ENCODE measurements at places on chromosomes 12 and 14.
A peak's percentile ranks its signal among the peaks of the same experiment; 100 is the strongest.

DNA sequence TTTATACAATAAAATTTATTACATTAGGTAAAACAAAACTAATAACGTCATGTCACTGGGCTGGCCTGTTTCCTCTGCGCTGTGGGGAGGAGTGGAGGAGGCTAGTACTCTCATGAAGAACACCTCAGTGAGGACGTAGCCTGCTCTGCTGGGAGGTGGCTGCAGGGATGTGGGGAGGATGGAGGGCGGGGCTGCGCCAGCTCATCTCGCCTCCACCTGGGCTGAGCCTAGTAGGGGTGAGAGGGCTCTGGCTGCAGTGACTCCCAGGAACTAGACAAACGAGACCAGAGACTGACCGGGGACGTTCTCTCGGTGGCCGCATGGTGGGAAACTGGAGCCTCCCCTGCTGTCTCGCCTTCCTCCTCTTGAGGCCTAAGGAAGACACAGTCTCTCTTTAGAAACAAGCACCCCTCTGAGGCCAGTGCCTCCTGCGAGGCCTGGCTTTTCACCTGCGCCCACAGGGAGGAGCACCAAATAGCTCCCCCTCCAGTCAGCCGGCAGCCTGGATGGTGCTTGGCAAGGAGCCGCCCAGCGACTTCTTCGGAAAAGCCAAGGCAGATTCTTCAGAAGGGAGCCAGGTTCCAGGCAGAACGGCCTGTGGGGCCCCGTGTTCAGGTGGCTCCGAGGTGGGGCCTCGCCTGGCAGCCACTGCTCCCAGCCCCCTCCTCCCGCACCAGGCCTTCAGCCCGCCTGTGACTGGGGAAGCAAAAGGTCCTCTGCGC, 62.4 kb downstream of the PLEKHG3 start:
- H3K4me3 ChIP-seq, result no peak overlapping the region
- DNase-seq, result no peak
- no peaks in the 10 kb centered on the region for H3K36me3 ChIP-seq
- no peak overlapping the region for H3K27ac ChIP-seq
- peaks cover 28% of the 10 kb centered on the region for H3K27me3 ChIP-seq
- H3K4me1 ChIP-seq, result peaks cover 27% of the 10 kb centered on the region

DNA sequence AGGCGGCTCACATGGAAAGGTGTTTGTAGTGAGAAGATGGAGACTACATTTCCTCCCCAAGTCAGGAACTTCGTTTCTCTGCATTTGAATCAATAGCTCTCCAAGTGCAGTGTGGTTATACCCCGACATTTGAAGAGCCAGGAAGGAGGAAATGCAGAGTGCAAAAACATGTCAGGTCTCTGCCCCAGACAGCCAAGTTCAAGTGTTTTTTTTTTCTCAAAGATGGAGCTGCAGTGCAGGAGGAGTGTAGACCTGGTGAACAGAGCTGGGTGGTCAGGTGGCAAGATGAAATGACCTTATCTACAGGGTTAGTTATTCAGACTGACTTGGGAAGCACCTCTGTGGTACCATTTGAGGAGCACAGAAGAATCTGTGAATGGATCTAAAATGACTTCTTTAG, 21.3 kb downstream of the MLXIP start:
- H3K4me1 ChIP-seq, result peaks cover 61% of the 10 kb centered on the region
- peaks cover 9% of the 10 kb centered on the region for H3K36me3 ChIP-seq
- no peak for DNase-seq
- no peaks in the 10 kb centered on the region for H3K27me3 ChIP-seq
- H3K27ac ChIP-seq, result peak overlapping the region; percentile 34

DNA sequence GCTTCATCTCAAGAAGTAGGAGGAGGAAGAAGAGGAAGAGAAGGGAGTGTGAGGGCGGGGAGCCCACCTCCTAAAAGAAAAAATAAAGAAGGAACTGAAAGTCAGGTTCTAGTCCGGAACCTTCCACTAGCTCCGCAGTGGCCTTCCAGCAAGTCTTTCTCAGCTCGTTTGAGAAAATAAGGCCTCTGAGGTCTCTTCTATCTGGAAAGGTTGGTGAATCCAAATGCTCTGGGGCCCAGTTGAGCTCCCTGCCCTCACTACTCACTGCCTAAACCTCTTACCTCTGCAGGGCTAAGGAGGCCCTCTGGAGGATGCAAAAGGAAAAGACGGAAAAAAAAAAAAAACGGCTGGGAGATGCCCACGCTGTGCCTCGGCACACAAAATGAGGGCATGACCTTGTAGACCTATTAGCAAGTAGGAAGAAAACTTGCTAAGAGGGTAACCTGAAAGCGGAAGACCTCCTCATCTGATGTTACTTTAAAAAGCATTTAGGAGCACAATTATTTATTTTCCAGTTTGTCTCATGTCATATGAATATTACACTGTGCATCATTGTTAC, 35.9 kb downstream of the FBLN5 start:
- peaks cover 3% of the 10 kb centered on the region for H3K36me3 ChIP-seq
- H3K27ac ChIP-seq, result peak overlapping the region; percentile 84
- H3K4me1 ChIP-seq, result peaks cover 14% of the 10 kb centered on the region
- H3K4me3 ChIP-seq, result peak overlapping the region; percentile 55

- H3K27me3 ChIP-seq, result peaks cover 20% of the 10 kb centered on the region
- H3K4me1 ChIP-seq, result no peaks in the 10 kb centered on the region
- H3K27ac ChIP-seq, result no peak overlapping the region
- DNase-seq, result no peak
- no peak overlapping the region for H3K4me3 ChIP-seq
- H3K36me3 ChIP-seq, result no peaks in the 10 kb centered on the region
These were observed 16.3 kb downstream of the SPX start for GRCh38 chr12:21542403-21542802.

GRCh38 chr12:130391186-130391585, 53.5 kb downstream of the PIWIL1 start:
- no peaks in the 10 kb centered on the region for H3K4me1 ChIP-seq
- no peaks in the 10 kb centered on the region for H3K27me3 ChIP-seq
- no peak overlapping the region for H3K4me3 ChIP-seq
- DNase-seq, result no peak
- H3K36me3 ChIP-seq, result no peaks in the 10 kb centered on the region

GRCh38 chr12:64824500-64825142, at the start of gene TBC1D30:
TBC1D30 (plus strand) TSS chr12:64824647; CDS start chr12:64824880, 233 bp downstream.
- no peak for DNase-seq
- H3K4me1 ChIP-seq, result peaks cover 23% of the 10 kb centered on the region
- peak within 1 kb of the TSS; percentile 27 for H3K27ac ChIP-seq

- DNase-seq, result no peak
- no peak overlapping the region for H3K4me3 ChIP-seq
- peaks cover 5% of the 10 kb centered on the region for H3K4me1 ChIP-seq
- H3K36me3 ChIP-seq, result no peaks in the 10 kb centered on the region
- no peak overlapping the region for H3K27ac ChIP-seq
These were observed 603.2 kb downstream of the C12orf50 start for GRCh38 chr12:87425942-87426554.

DNA sequence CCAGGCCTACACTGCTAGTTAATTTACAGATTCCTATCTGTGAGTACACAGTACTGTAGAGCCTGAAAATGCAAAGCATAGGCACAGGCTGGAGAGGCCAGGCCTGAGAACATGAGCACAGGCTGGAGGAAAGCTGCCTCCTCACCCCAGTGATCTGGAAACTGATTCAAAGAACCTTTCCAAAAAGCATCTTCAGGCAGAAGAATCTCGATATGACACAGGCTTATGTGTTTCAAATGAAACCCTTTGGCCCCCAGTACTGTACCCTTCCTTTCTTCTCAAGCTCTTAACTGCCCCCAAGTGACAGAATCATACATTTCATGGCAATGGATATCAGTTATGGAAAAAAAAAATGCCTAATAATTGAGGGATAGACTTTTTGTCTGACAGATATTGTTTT, 122.0 kb downstream of the KCNC2 start:
- H3K27me3 ChIP-seq, result no peaks in the 10 kb centered on the region
- H3K4me1 ChIP-seq, result no peaks in the 10 kb centered on the region
- no peak overlapping the region for H3K27ac ChIP-seq
- H3K36me3 ChIP-seq, result no peaks in the 10 kb centered on the region
- no peak overlapping the region for H3K4me3 ChIP-seq

GRCh38 chr14:90573385-90574105, 176.7 kb downstream of the CALM1 start:
- no peak for DNase-seq
- no peak overlapping the region for H3K4me3 ChIP-seq
- no peaks in the 10 kb centered on the region for H3K4me1 ChIP-seq
- H3K27ac ChIP-seq, result no peak overlapping the region

GRCh38 chr12:87991483-87991882, 37.7 kb downstream of the C12orf50 start:
- no peak overlapping the region for H3K4me3 ChIP-seq
- peaks cover 9% of the 10 kb centered on the region for H3K27me3 ChIP-seq
- no peak for DNase-seq
- no peaks in the 10 kb centered on the region for H3K36me3 ChIP-seq
- no peaks in the 10 kb centered on the region for H3K4me1 ChIP-seq

GRCh38 chr14:94109915-94110250, 653 bp upstream of the IFI27 start:
- no peak for DNase-seq
- H3K27ac ChIP-seq, result no peak overlapping the region
- peaks cover 2% of the 10 kb centered on the region for H3K36me3 ChIP-seq
- H3K4me3 ChIP-seq, result no peak overlapping the region

DNA sequence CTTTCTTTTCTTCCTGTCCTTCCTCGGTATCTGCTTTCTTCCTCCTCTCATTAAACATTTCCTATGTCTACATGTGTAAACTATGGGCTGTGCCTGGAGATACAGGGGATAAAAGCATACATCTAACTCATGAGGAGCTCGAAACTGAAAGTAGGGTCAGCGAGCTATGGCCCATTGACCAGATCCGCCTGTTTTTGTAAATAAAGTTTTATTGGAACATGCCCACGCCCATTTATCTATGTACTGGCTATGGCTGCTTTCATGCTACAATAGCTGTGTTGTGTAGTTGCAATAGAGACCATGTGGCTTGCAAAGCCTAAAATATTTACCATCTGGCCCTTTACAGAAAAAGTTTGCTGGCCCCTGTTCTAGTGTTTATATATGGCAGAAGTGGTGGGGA, 500.8 kb upstream of the GARIN6 start:
- no peaks in the 10 kb centered on the region for H3K27me3 ChIP-seq
- H3K4me3 ChIP-seq, result no peak overlapping the region
- no peak for DNase-seq
- H3K27ac ChIP-seq, result no peak overlapping the region

DNA sequence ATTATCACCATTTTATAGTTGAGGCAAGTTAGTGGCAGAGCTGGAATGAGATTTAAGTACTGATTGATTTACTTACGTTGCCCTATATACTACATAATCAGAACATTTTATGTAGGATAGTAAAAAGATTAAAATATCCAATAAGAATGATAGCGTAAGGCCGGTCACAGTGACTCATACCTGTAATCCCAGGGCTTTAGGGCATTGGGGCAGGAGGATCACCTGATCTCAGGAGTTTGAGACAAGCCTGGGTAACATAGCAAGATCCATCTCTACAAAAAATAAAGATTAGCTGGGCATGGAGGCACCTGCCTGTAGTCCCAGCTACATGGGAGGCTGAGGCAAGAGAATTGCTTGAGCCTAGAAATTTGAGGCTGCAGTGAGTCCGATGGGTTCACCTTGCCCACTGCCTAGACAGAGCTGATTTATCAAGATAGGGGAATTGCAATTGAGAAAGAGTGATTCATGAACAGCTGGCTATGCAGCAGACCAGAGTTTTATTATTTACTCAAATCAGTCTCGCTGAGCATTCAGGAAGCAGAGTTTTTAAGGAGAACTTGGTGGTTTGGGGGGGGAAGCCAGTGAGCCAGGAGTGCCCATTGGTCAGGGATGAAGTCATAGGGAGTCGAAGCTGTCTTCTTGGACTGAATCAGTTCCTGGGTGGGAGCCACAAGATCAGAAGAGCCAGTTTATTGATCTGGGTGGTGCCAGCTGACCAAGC, 24.7 kb upstream of the SGPP1 start:
- no peaks in the 10 kb centered on the region for H3K36me3 ChIP-seq
- no peaks in the 10 kb centered on the region for H3K27me3 ChIP-seq
- no peak overlapping the region for H3K4me3 ChIP-seq
- no peak overlapping the region for H3K27ac ChIP-seq
- peaks cover 7% of the 10 kb centered on the region for H3K4me1 ChIP-seq

DNA sequence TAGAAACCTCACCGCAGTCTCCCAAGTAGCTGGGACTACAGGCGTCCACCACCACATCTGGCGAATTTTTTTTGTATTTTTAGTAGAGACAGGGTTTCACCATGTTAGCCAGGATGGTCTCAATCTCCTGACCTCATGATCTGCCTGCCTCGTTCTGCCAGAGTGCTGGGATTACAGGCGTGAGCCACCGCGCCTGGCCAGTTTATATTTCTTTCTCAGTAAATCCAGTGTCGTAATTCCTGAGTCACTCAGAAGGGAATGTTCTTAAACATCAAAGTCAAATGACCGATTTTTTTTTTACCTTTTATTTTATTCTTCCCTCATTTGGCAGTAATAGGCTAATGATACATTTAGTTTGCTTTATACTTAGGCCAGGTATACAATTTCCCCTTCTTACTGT, 80.5 kb downstream of the FBXO33 start:
- H3K27me3 ChIP-seq, result no peaks in the 10 kb centered on the region
- H3K27ac ChIP-seq, result no peak overlapping the region
- peaks cover 9% of the 10 kb centered on the region for H3K4me1 ChIP-seq
- DNase-seq, result no peak

GRCh38 chr12:74483057-74483456, 54.6 kb upstream of the ATXN7L3B start:
- H3K27me3 ChIP-seq, result no peaks in the 10 kb centered on the region
- H3K27ac ChIP-seq, result no peak overlapping the region
- no peak for DNase-seq
- no peak overlapping the region for H3K4me3 ChIP-seq
- peaks cover 3% of the 10 kb centered on the region for H3K4me1 ChIP-seq

DNA sequence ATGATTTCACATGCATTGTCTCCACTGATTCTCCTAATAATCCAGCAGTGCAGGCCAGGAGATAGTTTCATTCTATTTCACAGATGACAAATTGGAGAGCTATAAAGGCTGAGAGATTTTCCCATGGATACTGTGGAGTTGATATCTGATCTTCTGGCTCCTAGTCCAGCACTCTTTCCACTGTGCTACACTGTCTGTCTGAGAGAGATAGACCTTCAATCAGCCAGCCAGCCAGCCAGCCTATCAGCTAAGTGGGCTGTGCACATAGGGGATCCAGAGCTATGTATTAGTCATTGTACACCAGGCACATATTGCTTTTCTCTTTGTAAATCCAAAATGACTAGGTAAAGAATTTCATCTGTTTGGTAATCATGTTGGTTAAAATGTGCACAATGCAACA, 91.8 kb upstream of the ATP2B1 start:
- H3K4me1 ChIP-seq, result peaks cover 19% of the 10 kb centered on the region
- DNase-seq, result no peak
- H3K36me3 ChIP-seq, result no peaks in the 10 kb centered on the region
- no peaks in the 10 kb centered on the region for H3K27me3 ChIP-seq
- H3K27ac ChIP-seq, result no peak overlapping the region
- H3K4me3 ChIP-seq, result no peak overlapping the region

- no peak overlapping the region for H3K27ac ChIP-seq
- no peak for DNase-seq
- peaks cover 3% of the 10 kb centered on the region for H3K36me3 ChIP-seq
- H3K27me3 ChIP-seq, result no peaks in the 10 kb centered on the region
- H3K4me1 ChIP-seq, result no peaks in the 10 kb centered on the region
These were observed 15.0 kb downstream of the MDM1 start for GRCh38 chr12:68317047-68317667.

Data from stimulated activated naive B cell treated with anti-CD40 and anti-IgM and Interleukin-4, amounts not matched to agents 10 μg/mL and 1 μg/mL and 100 μg/mL, for 72 hours (primary cell).